ENCODE measurements at places on chromosomes 4 and X.

DNA sequence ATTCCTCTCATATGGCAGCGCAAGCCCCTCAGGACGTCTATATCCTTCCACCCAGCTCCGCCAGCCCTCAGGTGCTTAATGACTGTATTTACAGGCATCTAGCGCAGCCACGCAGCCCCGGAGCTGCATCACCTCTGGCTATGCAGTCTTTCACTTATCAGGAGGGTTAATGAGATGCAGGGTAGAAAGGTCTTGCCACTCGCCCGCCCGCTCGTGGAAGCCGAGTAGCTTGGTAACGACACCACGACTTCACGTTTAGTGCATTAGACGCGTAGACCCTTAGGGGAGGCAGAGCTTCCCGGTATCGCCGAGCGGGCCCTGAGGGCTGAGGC lies 1.5 kb upstream of the SLC16A2 start:
- no peak for DNase-seq

- DNase-seq = no peak
Measured at GRCh38 chrX:74423289-74423998, 2.2 kb downstream of the SLC16A2 start.

- no peak for DNase-seq
Measured at GRCh38 chrX:27555514-27555913, 34.6 kb upstream of the DCAF8L2 start.

GRCh38 chr4:41939016-41939626 lies 3.9 kb downstream of the TMEM33 start:
- DNase-seq = no peak

DNA sequence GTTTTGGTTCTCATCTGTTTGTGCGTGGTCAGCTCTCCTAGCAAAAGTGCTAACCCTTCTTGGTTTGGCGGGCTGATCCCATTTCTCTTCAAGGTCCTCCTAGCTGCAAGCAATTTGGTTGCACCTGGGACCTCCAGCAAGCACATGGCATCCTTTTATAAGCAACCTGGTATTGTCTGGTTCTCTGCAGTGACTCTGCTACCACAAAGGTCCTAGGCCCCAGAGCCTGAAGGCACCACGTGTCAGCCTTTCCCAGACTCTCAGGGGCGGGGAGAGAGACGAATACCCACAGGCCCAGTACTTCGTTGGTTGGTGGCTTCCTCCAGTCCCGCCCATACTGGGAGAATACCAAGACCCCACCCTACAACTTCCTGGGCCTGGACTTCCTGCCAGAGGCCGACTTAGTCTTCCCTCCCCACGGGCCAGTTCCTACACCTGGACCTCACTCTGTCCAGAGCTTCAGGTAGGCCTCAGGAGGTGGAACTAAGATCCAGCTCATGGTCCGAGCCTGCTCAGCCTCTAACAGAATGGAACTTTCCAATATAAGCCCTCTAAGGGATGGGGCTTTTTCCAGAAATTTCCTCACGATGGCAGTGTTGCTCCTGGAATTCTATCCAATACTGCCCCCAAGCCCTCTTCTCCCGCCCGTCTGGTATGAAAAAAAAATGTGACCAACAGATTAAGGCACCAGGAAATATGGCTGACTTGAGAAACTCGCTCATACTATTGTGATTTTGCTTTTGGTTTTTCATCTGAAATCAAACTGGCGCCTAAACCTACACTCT lies 192.5 kb upstream of the STK26 start:
- DNase-seq = peak; percentile 81

GRCh38 chrX:42432552-42432951 lies 345.4 kb downstream of the PPP1R2C start:
- no peak for DNase-seq

DNA sequence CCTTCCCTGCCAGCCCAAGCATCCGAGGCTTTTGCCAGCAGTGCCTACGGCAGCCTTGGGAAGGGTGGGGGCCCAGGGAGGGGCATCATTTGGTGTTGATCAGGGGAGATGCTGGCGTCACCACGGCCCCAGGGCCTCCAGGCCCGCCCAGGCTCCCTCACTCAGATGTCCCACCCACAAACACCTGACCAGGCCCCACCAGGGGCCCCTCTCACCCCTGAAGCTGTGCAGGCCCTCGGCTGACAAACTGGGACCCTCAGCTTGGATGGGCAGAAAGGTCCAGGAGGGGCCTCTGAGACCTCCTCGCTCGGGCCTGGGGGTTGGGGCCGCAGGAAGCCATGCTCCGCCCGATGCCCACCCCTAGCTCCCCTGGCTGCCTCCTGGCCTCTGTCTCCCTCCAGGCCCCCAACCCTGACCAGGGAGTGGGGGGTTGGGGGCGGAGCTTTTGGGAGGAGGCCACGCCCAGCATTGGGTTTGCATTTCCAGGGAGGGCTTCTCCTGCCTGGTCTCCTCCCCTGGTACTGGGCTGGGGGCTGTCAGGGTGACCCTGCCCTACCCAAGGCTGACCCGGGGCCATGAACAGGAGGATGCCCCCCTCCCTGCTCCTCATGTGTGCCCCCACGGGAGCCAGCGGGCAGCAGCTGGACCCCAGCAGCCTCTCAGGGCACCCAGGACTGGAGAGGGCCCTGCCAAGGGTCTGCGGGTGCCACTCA lies 33.4 kb upstream of the SPON2 start:
- no peak for DNase-seq

GRCh38 chr4:143234153-143234552 lies 49.4 kb downstream of the USP38 start:
- DNase-seq = no peak

- DNase-seq = peak; percentile 31
Measured at GRCh38 chr4:152032722-152033131, 271.9 kb upstream of the GATB start.

DNA sequence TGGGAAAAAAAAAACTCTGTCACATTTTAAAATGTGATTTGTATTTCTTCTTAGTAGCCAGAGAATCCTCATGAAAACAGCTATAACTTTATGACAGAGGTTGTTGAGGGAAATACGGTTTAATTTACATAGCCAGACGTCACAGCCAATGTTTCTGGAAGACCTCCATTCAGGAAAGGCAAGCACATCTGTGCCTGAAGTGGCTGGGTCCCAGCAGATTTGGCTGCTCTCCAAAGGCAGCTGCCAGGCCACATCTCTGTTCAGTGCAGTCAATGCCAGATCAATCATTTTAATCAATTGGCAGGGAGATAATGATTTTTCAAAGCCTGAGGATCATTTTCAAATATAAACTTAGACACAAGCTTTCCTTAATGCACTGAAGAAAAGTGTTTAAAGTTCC lies 86.5 kb upstream of the ZIC3 start:
- no peak for DNase-seq

DNA sequence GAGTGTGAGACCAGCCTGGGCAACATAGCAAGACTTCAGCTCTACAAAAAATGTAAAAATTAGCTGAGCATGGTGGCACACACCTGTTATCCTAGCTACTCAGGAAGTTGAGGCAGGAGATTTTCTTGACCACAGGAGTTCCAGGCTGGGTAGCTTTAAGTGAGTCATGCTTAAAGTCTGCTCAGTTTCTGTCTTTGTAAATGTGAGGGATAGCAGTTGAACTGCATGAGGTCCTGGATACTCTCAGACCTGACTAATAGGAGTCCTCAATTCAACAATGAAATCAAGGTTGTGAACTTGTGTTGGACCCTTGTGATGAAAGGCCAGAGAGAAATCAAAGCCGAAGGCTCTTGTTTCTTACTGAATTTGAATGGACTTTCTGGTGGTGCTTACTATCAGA lies 45.2 kb downstream of the STARD8 start:
- DNase-seq = no peak

DNA sequence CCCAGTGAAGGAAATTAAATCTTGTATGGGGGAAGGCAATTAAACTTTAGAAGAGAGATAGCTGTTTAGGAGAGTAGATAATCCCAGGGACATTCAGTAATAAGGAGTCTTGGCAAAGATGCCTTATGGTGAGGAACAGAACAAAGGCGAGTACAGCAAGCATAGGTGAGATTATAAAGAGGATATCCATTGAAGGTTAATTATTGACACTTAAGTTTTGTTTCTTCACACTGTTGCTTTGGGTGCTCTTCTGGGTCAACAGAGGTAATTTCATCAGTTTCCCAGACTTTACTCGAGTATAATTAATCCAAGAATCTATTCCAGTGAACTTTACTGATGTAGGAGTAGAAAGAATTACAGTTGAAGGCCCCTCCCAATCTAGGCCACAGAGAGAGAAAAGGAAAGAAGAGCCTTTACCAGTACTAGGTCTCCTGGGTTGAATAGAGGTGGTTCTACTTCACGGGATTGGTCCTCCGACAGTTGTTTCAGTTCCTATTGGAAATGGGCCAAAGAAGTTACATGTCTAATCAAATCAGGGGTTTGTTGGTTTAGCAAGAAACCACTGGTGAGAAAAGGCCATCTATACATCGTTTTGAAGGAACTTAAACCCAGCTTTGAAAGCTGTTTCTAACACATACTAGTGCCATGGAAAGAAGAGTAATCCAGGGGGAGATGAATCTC lies 27.2 kb downstream of the EPGN start:
- no peak for DNase-seq

DNA sequence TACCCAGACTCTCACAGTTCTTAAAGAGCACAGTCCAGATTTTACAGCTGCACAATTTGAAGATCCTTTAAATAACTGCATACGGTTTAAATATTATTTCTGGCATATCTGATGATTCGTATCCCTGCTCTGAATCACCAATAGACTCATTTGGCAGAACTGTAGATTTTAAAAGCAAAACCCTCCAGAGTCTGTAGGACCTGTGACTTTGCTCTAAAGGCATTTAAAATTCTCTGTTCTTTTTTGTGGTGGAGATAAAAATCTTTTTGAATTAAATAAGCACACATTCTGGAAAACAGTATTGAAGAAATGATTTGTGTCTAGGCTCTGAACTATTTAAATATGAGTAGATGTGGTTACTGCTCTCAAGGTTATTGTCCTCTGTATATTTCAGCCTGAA lies 246.2 kb upstream of the PITX2 start:
- DNase-seq = no peak

GRCh38 chr4:185142564-185142911 lies 528 bp upstream of the SLC25A4 start:
- no peak for DNase-seq

DNA sequence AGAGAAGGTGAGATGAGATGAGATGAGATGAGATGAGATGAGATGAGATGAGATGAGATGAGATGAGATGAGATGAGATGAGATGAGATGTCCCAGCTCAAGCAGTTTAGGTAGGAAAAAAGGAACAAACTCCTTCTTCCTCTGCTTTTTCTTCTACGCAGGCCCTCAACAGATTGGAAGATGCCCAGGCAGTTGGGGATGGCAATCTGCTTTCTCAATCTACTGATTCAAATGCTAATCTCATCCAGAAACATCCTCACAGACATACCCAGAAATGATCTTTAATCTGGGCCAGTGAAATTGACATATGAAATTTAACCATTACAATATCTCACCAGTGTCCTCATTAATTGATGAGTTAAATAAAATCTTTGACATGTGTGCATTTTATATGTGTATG lies 370.3 kb upstream of the SLC7A11 start:
- DNase-seq = no peak

- no peak for DNase-seq
Measured at GRCh38 chr4:158777423-158778155, 8.8 kb downstream of the FNIP2 start.

DNA sequence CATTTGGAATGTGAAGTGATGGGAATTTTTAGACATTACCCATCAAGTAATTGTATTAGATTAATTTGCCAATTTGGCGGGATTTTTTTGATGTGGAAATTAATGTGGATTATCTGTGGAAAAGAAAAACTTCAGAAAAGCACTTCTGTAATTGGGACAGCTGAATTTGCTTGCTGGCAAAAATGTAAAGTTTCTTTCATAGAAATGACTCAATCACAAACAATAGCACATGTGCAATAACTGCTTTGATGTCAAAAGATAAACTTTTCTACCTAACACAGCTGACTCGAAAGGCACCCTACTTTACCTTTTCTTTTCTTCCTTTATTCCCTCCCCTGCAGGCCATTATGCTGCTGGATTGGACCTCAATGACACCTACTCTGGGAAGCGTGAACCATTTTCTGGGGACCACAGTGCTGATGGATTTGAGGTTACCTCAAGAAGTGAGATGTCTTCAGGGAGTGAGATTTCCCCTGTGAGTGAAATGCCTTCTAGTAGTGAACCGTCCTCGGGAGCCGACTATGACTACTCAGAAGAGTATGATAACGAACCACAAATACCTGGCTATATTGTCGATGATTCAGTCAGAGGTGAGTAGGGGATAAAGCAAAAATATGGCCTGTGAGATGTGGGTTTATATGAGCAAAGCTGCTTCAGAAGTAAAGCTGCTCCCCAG lies 1.4 kb downstream of the AREG start:
- no peak for DNase-seq

- DNase-seq = no peak
Measured at GRCh38 chrX:121851033-121851432, 803.6 kb downstream of the GLUD2 start.

DNA sequence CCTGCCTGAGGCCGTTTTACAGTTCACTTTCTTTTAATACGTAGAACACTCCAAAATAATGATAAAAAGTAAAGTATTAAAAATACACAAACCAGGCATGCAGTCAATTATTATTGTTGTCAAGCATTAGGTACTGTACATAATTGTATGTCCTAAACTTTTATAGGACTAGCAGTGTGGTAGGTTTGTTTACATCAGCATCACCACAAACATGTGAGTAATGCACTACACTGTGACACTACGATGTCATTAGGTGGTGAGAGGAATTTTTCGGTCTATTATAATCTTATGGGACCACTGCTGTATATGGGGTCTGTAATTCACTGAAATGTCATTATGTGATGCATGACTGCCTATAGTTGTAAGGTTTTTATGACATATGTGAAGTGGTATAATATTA lies 149.5 kb upstream of the SH3RF1 start:
- DNase-seq = no peak

GRCh38 chr4:76800902-76801301 lies 97.0 kb downstream of the SOWAHB start:
- DNase-seq = no peak

GRCh38 chr4:83504996-83505395 lies 20.1 kb upstream of the ABRAXAS1 start:
- DNase-seq = no peak

GRCh38 chr4:1864076-1865008 lies 6.9 kb upstream of the NSD2 start:
- DNase-seq = no peak

DNA sequence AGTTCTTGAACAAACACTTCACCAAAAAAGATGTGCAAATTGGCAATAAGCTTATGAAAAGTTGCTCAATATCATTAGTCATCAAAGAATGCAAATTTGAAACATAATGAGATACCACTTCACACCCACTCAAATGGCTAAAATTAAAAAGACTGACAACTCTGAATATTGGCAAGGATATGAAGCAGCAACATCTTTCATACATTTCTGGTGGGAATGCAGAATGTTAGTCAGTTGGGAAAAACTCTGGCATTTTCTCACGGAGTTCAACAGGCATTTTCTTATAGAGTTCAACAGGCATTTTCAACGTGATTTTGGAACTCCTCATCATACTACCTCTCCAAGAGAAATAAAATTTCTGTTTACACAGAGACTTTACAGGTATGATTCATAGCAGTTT lies 297.4 kb upstream of the MAGEC2 start:
- DNase-seq = no peak

DNA sequence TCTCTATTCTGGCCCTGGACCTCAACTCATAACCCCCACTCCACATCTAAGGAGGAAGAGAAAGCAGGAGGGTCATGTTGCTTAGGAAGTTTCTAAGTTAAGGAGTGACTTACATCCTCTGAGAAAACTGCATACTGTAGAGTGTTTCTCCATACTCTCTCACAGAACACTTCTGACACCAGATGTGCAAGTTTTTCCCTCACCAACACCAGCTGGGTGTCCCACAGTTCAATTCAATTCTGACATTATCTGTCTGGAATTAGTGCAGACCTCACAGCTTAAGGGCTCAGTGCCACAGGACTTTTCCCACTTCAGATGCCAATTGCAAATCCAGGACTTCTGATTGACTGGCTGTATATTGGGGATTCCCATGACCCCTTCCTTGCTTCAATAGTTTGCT lies 89.0 kb upstream of the SFRP2 start:
- DNase-seq = no peak
